ENCODE measurements at places on chromosomes 2 and 18. TPM values are rescaled to one million over a fixed set of nuclear protein-coding genes. Genes with fewer than 3 reads are reported as not detected.

Gene ACTG2
- total RNA-seq, result 0.23 TPM

Gene ARMC9
- total RNA-seq, result 42.7 TPM

Gene KCNF1
- total RNA-seq, result 0.39 TPM

Gene ASAP2
- 107 TPM for total RNA-seq

Gene MYO3B
- total RNA-seq, result 0.05 TPM

Gene GAREM2
- total RNA-seq, result 12.4 TPM
